ENCODE measurements at places on chromosomes 5 and 9.

DNA sequence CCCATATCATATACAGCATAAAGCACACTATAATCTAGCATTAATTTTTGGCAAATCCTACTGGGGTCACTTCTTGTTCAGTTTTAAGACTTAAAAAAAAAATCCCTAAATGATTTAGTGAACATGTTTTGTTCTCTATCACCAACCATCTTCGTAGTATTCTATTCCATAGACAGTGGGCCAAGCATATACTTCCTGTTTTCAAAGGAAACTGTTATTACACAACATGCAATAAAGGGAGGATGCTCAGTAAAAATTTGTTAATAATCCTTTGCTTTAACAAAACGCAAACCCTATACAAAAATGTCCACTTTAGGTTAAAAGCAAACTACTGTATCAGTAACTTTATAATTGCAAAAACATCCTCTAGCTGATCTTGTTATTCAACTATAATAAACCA, 13.0 kb downstream of the CCNH start:
- no peak for DNase-seq

- DNase-seq: no peak
These were observed 480 bp upstream of the CCDC69 start for GRCh38 chr5:151224372-151224771.

- DNase-seq: no peak
These were observed 10.1 kb downstream of the ABCA2 start for GRCh38 chr9:137017791-137018497.

GRCh38 chr9:84151640-84152039, 171.0 kb downstream of the RMI1 start:
- no peak for DNase-seq
